Cardiac septum (tissue), 1 donor: ENCODE measurements at places on chromosomes 7 and 10.

- DNase-seq = no peak
These were observed 46.0 kb downstream of the CNOT4 start for GRCh38 chr7:135463908-135464307.

DNA sequence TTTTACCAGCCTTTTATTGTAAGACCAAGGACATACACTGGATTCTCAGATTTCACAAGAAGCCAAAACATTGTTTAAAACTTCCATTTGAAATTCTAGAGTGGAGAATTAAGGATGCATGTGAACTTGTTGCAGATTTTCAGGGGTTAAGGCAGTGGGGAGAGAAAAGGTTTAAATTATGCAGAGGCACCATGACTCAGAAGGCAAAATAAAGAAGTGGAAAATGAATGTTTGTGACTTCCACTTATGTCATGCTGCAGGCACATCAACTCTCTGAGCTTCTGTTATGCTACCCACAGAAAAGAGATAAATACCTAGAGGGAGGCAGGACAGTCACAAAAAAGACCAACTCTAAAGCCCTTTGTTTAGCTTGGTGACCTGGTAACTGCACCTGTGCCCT is 84.4 kb upstream of the BET1 start:
- no peak for DNase-seq

- DNase-seq = no peak
These were observed 3.8 kb downstream of the LMTK2 start for GRCh38 chr7:98110249-98111022.

GRCh38 chr10:20128811-20129210 is 312.6 kb downstream of the PLXDC2 start:
- no peak for DNase-seq

DNA sequence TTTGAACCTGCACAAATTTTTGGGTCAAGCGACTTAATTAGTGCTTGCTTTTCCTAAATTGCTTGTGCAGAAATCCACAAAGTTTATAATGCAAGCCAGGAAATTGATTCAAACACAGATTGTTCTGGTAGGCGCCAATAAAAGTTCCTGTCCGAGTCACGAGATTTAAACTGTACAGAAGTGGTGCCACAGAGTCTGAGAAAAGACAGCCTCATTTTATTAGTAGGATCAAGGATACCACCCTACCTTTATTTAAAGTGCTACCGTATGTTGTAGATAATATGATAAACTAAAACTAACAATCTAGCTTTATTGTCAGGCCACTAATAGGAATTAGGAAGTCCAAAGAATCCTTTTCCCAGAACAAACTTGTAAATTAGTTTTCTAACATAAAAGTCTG is 696.7 kb downstream of the TNS3 start:
- no peak for DNase-seq

- DNase-seq = no peak
These were observed 161.1 kb downstream of the BMPER start for GRCh38 chr7:34066411-34066810.

- peak; percentile 74 for DNase-seq
These were observed at the start of gene ACTA2 for GRCh38 chr10:88952647-88953111. Gene ACTA2, minus strand, starts transcription at chr10:88952773. Its CDS starts 3,843 bp downstream, at chr10:88948930.

DNA sequence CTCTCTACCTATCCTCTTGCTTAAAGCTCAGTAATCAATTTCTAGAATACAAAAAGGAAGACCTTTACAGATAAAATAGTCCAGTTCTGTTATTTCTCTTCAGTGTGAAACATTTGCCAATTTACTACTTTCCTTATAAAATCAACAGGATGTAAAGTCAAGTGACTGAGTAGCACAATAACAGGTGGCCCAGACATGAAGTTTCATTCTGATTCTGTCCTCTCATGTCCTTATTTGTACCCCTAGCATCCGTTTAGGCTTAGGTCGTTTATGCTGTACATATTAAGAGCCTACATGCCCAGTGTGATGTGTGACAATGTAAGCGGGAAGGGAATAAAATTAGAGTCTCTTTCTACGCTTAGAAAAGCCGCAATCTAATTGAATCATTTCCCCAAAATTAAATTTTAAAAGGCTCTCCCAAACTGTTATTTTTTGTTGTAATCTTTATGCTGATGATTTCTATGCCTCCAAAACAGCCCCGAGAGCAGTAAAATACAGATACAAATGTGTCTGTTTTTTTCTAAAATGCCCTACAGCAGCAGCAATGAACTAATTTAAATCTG is 29.1 kb downstream of the EPC1 start:
- DNase-seq = no peak

DNA sequence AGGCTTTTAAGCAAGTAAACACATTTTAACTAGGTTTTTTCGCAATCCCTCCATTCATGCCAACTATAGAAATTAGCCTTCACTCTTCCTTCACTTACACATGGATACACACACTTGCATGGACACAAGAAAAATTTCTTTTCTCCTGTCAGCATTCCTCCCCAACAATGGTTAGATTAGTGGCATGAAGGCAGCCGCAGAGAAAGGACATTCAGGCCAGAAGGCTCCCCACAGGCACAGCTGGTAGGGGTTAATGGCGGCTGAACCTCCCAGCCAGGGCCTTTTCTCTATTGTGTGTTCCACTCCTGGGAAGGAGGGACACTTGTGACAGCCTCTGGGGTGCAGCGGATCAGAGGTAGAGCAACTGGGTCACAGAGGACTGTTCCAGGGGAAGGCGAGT is 255.0 kb upstream of the SP8 start:
- DNase-seq = no peak

DNA sequence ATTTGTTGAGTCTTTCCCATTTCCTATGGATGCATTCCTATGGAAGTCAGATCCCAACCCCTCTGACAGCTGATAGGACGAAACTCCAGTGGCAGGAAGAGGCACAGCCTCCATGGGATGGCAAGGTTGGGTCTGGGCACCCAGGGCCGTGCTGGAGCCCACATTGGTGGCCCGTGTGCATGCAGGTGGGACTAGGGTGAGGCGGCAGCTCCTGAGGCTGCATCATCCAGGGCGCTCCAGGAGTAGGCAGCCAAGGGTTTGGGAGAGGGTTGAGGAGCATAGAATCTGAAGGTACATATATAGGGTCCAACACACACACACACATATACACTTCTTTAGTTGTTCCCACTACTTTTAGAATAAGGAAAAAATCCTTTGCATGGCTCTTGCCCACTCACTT is 81.4 kb upstream of the BMPER start:
- no peak for DNase-seq

GRCh38 chr10:60502621-60503020 is 112.9 kb upstream of the ANK3 start:
- no peak for DNase-seq

- no peak for DNase-seq
These were observed 4.2 kb downstream of the AUTS2 start for GRCh38 chr7:69602522-69602921.

DNA sequence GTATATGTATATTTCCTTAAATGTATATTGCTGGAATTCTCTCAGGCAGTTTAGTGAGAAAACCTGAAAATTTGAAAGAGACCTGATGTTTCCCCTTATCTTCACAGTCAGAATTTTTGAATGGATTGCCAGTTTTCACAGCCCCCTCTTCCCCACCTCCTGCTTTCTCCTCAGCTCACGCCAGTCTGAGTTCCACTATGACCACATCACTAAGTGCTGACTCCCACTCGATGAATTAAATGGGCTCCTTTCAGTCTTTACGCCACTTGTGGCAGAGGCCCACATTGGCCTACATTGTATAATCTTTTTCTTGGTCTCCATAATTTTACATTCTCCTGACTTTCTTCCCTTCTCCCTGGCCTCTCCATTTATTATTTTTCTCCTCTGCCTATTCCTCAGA is 3.1 kb upstream of the CLEC5A start:
- no peak for DNase-seq

DNA sequence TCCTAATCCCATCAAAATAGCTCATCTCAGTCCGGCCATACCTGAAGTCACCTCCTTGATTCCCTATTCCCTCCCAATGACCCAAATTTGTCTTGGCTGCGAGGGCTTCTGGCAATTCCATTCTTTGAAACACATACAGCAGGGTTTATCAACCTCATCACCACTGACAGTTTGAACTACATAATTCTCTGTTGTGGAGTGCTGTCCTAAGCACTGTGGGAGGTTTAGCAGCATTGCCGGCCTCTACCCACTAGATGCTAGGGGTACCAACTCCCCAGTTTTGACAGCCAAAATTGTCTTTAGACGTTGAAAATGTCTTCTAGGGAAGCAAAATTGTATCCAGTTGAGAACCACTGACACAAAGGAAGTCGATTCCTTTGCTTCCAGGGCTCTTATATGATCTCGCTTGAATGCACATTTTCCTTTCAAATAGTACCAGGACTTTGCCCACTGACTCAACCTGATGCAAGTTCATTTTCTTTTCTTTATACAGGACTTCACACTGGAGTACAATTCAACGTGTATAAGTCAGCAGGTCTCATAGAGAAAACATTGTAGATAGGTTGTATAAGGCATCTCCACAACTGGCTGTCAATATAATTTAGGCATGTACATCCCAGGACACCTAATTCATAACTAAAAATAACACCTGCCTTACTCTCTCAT is 133.3 kb downstream of the STRA8 start:
- DNase-seq = no peak

DNA sequence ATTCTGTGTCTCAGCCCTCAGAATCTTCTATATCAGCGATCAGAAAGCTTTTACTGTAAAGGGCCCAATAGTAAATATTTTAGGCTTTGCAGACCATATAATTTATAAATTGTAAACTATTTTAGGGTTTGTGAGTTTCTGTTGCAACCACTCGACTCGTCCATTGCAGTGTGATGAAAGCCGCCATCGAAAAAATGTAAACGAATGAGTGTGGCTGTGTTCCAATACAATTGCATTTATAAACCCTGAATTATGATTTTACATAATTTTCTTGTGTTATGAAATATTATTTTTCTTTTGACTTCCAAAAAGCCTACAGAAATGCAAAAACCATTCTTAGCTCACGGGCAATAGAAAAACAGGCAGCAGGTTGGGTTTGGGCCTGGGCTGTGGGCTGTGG is 62.5 kb upstream of the ADO start:
- DNase-seq = no peak

- DNase-seq = no peak
These were observed 34.7 kb downstream of the MINDY4 start for GRCh38 chr7:30805931-30806330.

DNA sequence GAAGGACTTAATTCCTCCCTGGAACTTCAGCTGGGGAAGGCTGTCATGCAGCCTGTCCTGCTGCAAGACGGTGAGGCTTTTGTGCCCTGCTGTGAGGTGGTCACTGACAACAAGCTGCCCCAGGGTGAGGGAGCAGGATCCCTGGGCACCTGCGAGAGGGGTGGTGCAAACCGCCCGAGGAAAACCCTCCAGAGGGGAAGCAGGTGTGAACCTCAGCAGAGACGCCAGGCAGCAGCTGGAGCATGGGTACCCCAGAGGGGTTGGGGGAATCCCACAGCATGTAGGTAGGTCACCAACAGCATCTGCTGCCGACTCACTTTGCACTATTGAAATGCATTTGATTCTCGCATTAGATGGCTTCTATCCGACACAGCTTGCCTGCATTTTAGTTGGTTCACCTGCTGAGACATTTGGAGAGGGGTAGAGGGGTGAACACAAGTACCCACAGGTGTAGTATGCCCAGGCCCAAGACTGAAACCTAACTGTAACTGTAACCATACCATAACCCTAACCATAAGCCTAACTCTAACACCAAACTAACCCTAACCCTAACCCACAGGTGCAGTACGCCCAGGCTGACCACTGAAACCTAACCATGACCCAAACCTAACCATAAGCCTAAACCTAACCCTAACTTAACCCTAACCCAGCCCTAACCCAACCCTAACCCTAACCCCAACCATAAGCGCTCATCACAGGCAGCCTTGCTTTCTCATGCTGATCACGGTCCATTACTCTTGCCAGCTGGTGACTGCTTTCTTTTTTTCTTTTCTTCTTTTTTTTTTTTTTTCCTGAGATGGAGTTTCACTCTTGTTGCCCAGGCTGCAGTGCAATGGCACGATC is 85.9 kb downstream of the ELFN1 start:
- peak; percentile 36 for DNase-seq

GRCh38 chr7:92976931-92977330 is 140.6 kb upstream of the CDK6 start:
- no peak for DNase-seq
